Hindlimb muscle (tissue), 1 donor: ENCODE measurements at places on chromosomes 2 and 18.

GRCh38 chr2:169185711-169186110, 116.3 kb downstream of the DHRS9 start:
- DNase-seq = no peak

- no peak for DNase-seq
These were observed 27.1 kb upstream of the MAP3K20 start for GRCh38 chr2:173048522-173048896.

DNA sequence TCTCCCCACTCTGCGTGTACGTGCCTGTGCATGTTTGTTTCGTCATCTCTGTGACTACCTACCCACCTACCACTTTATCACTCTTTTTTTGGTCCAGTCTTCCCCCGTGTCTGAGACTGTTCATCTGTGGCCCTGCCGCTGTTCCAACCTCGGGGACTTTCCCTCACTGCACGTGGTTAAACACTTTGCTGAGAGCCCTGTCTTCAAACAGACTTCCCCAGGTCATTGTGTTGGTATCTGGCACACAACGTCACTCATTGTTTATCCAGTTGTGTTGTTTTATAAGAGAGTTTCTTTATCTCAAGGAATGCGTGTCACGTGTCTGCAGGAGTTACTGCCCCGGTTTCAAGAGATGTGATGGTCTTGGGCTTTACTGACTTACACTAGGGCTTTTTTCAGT, 262.0 kb upstream of the RASGRP3 start:
- no peak for DNase-seq

DNA sequence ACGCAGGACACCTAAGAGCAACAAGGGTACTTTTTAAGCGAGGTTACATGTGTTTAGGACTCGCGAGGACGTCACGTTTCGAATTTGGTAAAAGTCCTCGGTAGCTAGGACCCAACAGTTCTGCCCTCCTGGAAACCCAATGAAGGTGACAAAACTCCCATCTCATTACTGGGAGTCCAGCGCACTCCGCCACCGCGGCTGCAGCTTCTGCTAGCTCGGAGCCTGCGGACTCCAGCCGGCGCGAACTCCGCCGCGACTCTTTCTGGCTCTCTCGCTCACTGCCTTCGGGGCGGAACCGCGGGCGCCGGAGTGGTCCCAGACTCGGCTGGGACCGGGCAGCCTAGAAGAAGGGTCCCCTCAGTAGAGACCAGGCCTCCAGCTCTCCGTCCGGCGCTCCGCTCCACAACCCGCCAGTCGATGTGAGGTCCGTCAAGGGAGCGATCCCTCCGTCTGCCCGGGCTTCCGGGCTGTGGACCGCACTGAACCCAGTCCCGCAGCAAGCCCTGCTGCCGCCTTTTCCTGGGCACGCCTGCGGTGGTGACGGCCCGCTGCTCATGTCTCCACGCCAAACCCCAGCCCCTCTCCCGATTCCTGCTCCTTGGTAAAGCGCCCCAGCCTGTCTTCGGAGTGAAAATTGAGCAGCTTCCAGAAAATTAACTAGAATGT, 3.0 kb upstream of the OSR1 start:
- peak; percentile 59 for DNase-seq

GRCh38 chr2:200252265-200253067, 54.0 kb upstream of the SPATS2L start:
- peak; percentile 73 for DNase-seq

- no peak for DNase-seq
These were observed 615.8 kb downstream of the ARHGAP15 start for GRCh38 chr2:143745060-143745459.

DNA sequence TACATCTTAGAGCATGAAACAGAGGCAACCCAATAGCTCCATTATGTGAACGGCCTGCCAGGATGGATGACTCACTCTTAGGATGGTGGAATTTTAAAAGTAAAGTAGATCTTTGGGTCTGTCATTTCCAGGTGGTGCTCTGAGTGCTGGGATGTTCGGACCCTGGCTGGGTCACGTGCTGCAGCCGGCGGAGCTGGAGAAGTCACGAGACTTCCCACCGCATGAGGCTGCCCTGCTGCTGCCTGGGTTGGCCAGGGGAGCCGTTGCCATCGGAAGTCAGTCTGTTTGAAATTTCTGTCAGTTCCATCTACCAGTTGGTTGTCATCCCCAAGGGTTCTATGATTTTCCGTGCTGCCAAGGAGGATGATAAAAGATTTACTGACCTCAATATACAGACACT, 93.3 kb upstream of the ALKAL2 start:
- DNase-seq = no peak

DNA sequence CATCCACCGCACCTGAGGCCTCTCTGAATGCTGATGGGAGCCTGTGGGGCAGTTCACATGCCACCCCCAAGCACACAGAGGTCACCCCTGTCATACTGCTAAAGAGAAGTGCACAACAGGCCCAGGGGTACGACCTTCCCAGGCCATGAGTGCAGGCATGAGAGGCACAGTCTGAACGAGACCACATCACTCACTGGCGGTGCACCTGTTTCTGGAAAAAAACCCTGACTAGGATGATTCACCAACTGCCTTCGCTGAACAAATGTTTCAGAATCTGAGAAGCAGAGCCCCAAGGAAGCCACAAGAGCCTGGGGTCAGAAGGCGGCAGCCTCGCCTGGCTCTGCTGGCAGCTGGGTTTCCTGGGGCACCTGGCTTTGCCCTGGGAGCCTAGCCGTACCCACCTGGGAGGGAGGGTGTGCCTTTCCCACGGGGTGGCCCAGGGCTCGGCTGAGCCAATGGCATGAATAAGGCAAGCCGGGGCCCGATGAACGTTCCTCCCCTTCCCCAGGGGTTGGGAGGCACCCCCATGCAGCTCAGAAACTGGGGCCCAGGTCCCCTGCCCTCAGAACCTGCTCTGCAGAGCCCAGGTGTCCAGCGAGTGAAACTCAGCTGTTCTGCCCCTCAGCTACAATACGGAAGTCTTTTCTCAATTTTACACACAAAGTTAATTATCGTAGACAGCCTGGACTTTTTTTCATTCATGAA, 73.8 kb downstream of the HDAC4 start:
- DNase-seq = no peak

DNA sequence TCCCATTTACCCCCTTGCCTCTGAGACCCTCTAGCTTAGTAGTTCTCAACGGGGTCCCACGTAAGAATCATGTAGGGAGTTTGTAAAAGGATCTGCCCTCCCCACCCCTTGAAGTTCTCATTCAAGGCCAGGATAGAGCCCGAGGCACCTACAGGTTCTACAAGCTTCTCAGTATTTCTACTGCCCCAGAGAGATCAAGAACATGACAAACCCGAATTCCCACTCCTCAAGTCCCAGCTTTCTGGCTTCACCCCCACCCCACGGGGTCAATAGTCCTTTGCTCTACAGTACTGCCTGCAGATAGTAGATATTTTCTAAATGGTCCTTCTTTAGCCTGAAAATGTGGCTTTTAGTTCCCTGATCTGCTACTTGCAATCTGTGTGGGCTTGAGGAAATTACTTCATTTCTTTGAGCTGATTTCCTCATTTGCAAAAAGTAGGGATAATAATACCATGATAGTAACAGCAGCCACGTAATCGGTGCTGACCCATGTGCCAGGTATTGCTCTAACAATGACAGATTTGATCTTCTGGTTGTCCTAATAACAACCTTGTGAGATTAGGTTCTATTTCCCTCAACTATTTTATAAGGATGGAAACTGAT, 7.1 kb downstream of the CIB4 start:
- no peak for DNase-seq

- DNase-seq = no peak
These were observed 50.1 kb downstream of the MYCN start for GRCh38 chr2:15990151-15991101.

GRCh38 chr2:75667884-75668283, 21.3 kb downstream of the MRPL19 start:
- no peak for DNase-seq

GRCh38 chr18:57426187-57426586, 9.0 kb upstream of the ONECUT2 start:
- no peak for DNase-seq
